H54 (cell line): ENCODE measurements at places on chromosomes 5 and 9.

- no peak for DNase-seq
Measured at GRCh38 chr5:74337254-74337983, 303.1 kb downstream of the ENC1 start.

DNA sequence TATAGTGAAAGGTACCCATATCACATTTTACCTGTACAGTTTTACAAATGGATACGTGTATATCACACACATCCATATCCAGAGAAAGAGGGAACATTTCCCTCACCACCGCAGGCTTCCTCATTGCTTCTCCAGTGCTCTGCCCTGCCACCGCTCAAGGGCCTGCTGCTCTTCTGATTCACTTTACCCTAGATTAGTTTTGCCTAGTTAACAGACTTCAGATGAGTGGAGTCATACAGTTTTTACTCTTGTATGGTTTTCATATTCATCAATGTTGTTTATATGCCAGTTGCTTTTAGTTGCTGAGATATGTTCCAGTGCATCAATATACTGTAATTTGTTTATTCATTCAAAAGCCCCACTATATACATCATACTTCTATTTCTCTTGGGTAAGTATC, 53.9 kb upstream of the POMT1 start:
- DNase-seq, result no peak

DNA sequence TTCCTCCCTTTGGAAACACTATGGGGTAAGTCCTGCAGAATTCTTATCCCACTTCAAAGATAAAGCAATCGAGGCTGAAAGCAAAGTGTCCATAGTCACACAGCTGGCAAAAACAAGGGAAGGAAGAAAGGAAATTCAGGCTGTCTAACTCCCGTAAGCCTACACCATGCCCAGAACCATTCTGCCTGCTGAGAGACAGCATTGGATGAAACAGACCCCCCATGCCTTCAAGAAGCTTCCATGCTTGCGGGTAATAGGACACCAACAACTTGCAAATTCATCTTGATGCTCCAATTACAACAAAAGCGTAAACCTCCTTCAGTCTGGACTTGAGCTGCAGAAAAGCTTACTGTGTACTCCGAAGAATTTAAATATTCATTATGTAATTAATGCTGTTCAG, 181.1 kb upstream of the WWC1 start:
- DNase-seq, result no peak

GRCh38 chr5:137015540-137016116, 483.5 kb downstream of the SPOCK1 start:
- DNase-seq, result no peak

DNA sequence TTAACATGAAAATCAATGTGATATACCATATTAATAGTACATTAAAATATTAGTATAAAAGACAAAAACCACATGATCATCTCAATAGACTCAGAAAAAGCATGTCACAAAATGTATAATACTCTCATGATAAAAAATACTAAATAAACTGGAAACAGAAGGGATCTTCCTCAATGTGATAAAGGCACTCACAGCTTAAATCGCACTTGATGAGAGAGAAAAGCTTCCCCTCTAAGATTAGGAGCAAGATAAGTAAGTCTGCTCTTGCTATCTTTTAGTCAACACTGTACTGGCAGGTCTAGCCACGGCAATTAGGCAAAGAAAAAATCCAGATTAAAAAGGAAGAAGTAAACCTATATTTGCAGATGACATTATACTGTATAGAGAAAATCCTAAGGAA, 21.8 kb upstream of the MSH3 start:
- no peak for DNase-seq

GRCh38 chr9:92140074-92140753, 25.0 kb upstream of the SPTLC1 start:
- peak; percentile 87 for DNase-seq

- DNase-seq, result peak; percentile 10
Measured at GRCh38 chr5:9924614-9925013, 294.5 kb upstream of the TAS2R1 start.

DNA sequence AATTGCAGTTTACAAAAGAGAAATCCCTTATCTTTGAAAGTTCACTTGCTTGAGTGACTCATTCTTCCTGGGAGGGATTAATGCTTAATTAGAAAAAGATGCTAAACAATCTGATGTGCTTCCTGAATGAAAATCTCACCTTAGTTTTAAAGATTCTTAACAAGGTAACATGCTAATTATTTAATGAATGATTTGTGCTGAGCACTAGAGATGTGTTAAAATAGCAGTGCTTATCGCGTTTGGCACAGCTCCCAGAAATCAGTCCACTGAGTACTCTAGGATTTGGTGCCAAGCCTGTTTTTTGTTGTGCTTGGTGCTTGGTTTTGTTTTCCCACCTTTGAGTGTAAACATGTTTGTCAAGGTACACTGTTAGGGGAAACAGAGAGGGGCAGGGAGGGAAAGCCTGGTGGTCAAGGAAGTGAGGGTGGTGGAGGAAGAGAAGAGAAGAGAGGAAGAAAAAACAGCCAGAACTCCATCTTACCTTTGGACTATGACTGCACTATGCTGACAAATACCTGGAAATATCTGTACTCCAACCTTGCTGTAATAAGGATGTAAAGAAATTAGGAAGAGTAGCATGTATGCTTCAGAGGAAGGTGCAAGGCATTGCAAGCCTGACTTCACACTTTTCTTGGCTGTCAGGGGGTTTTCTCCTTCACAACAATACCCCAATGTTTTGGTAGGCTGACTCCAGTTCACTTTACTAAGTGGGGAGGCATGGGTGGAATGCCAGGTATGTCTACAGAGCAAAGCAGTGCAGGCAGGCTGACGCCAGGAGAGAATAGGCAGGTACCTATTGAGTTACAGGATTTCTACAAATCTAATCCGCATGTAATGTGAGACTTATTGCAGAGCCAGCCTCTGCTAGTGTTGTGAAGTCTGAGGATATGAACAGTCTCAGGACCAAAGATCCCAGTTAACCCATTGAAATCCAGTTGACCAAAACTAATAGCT, 157.2 kb upstream of the ISL1 start:
- DNase-seq, result no peak

DNA sequence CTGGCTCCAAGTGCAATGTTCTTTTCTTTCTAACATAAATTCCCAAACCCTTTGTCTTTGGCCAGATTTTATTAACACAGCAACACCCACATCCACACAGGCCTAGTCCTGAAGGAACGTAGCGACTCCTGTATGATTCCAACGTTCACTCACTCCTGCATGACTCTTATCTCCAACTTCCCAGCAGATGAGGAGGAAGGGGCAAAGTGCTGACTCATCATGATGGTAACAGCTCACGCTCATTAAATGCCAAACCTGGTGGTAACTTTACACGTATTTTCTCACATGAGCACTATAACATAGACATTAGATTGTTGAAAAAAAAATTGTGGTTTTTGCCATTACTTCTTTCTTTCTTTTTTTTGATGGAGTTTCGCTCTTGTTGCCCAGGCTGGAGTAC, 1349.5 kb downstream of the EFNA5 start:
- no peak for DNase-seq

GRCh38 chr9:98770717-98771116, 25.6 kb downstream of the ANKS6 start:
- DNase-seq, result no peak

- no peak for DNase-seq
Measured at GRCh38 chr5:78792345-78793055, 143.9 kb upstream of the LHFPL2 start.

- DNase-seq, result no peak
Measured at GRCh38 chr5:7094626-7095025, 301.3 kb upstream of the ADCY2 start.

GRCh38 chr9:90975781-90976538, 174.3 kb downstream of the SYK start:
- no peak for DNase-seq

- DNase-seq, result no peak
Measured at GRCh38 chr9:134699343-134699740, 57.7 kb downstream of the COL5A1 start.

DNA sequence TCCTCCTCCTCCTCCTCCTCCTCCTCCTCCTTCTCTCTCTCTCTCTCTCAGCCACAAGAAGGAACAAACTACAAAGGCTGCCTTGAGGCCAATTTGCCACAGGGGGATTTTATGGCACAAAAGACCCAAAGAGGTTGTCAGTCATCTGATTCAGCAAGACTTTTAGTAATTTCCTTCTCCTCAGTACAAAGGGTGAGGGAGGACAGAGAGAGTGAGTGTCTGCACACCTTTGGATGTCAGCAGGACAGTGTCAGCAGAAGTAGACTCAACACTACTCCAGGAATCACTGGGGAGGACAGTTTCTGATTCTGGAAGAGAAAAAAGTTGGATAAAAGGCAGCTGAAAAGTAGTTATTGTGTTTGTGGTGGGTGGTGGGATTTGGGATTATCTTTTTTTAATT, 13.6 kb downstream of the TIMD4 start:
- DNase-seq, result no peak

GRCh38 chr9:20553558-20554149, 68.6 kb downstream of the MLLT3 start:
- DNase-seq, result no peak

DNA sequence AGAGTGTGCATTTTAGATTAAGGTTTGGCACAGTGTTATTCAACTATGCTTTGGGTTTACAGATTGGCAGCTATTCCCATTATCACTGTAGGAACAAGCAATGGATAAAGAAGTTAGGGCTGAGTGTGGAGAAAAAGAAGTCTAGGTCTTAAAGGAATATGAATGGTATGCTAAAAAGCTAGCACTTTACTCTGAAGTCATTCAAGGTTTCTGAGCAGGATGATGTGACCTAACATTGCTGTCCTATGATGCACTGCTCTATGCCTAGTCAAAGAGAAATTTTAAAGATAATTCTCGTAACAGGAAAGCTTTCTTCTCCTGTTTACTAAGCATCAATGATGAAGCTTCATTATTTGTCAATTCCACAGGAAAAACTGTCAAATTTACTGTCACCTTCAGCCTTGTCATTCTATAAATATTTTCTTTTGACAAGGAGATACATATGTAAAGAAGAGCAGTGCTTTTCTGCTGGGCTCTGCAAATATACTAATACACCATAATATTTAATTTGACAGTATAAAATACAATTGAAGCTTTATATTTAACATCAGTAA, 476.1 kb upstream of the PTPRD start:
- no peak for DNase-seq
